Hematopoietic multipotent progenitor cell treated with erythropoietin and hydrocortisone succinate and interleukin-3 and kit ligand, for 15 days (in vitro differentiated cells): ENCODE measurements at places on chromosomes 3 and 15.

DNA sequence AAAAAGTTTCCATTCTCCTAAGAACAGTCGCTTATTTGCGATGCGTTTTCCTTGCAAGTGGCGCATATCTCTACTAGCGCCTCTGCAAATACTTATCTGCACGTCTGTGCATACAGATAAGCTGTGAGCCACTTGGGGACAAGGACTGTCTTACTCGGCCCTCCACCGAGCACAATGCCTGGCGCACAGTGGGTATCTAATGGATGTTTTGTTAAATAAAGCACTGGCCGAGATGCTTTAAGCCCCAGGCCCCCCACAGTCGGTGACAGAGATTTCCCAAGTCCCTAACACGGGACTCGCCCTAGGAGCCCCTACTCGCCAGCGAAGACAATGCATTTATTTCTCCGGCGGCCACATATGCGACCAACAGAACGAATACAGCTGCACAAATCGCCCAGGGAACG, 503 bp downstream of the HLTF start:
- DNase-seq = peak; percentile 77

DNA sequence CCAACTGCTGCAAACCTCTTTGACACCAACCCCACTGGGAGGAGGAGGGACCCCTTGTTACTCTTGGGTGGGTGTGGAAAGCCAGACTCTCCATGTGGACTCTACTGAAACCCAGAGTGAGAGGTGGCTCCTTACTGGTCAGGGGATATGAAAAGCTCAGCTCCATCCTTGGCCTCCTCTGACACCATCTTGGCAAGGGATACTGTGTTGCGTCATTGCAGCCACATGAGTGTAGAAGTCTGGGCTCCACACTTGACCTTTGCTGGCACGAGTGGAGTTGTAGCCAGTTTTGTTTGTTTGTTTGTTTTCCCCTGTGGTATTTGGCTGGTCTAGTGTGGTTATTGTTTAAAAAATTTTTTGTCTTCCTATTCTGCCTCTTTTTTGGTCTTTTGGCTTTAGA, 289.1 kb downstream of the GAP43 start:
- DNase-seq = no peak

- DNase-seq = no peak
These were observed 213.4 kb upstream of the SLC2A2 start for GRCh38 chr3:171239757-171240503.

GRCh38 chr3:168647582-168647981, 551.9 kb upstream of the GOLIM4 start:
- DNase-seq = no peak

- no peak for DNase-seq
These were observed 135.6 kb downstream of the OPA1 start for GRCh38 chr3:193728429-193729087.

GRCh38 chr3:54349691-54350090, 227.3 kb downstream of the CACNA2D3 start:
- DNase-seq = no peak

GRCh38 chr3:176690083-176690869, 507.0 kb downstream of the TBL1XR1 start:
- DNase-seq = no peak

GRCh38 chr15:96346409-96346970, 16.0 kb downstream of the NR2F2 start:
- no peak for DNase-seq

DNA sequence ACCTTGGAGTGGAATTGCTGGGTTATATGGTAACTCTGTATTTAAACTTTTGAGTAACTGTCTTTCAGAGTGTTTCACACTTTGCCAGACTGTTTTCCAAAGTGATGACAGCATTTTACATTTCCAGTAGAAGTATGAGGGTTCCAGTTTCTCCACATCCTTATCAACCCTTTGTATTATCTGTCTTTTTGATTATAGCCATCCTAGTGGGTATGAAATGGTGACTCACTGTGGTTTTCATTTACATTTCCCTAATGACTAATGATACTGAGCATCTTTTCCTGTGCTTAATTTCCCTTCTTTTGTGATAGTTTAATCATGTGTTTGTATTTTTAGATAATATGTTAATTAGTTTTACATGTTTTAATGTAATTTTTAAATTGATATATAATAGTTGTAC, 138.1 kb upstream of the DAZL start:
- no peak for DNase-seq
